ENCODE measurements at places on chromosomes 3 and 15.

- no peak for DNase-seq
Measured at GRCh38 chr3:8656240-8656639, 11.6 kb upstream of the SSUH2 start.

- no peak for DNase-seq
Measured at GRCh38 chr3:17352620-17353019, 389.8 kb downstream of the TBC1D5 start.

- DNase-seq, result no peak
Measured at GRCh38 chr3:126927401-126927750, 55.5 kb upstream of the PLXNA1 start.

DNA sequence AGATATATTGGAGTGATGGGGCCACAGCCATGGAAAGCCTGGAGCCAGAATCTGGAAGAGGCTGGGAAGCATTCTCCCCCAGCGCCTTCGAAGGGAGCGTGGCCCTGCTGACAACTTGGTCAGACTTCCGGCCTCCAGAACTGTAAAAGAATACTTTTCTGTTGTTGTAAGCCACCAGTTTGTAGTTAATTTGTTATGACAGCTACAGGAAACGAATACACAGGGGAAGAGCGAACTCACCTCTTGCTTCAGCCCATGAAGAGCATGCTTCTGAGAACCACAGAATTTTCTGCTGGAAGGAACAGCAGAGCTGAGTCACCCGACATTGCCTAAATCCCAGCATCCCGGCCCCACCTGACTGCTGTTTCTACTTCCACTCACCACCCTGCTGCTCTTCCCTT is 501.7 kb downstream of the SHQ1 start:
- DNase-seq, result no peak

- no peak for DNase-seq
Measured at GRCh38 chr15:33104212-33104611, 90.3 kb downstream of the FMN1 start.

GRCh38 chr3:196782511-196782910 is 42.9 kb downstream of the PAK2 start:
- no peak for DNase-seq

- DNase-seq, result no peak
Measured at GRCh38 chr3:133834621-133835417, 29.2 kb downstream of the SRPRB start.

DNA sequence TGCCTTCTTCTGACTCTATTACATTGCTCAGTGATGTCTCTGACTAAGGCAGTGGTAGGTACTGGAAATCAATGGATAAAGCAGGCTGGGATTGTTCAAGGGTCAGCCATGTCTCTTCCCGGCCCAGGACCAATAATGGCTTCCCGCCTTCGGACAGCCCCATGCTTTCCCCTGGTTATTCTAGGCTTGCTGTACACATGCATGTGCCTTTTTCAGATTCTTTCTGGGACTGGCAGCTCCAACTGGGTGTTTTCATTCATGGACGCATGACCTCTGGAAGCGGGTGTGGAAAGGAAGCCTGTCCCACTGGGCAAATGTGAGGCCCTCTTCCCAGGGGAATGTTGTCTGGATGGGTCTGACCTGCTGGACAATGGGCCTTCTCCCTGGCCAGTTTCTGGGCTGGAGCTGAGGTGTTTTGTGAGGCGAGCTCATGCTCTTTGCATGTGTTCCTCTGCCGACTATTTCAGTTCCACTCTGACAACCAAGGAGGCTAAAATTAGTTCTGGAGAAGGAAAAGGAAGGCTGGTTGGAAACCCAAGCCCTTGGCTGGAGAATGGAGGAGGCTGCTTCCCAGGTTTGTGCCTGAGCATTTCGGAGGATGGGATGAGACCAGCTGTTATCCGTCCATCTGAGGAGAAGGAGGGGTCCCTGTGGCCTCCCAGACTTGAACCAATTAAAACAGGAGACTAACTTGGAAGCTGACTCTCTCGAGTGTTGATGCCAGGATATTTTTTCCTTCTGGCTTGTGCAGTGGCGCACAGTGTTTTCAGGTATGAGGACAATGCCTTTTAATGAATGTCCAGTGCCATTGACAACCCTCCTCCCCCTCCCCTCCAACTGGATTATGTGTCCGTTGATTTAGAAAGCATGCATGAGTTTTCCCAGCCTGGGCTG is 6.9 kb downstream of the ACVR2B start:
- DNase-seq, result no peak

- no peak for DNase-seq
Measured at GRCh38 chr15:67914537-67915460, 75.0 kb upstream of the RNU6-1 start.

DNA sequence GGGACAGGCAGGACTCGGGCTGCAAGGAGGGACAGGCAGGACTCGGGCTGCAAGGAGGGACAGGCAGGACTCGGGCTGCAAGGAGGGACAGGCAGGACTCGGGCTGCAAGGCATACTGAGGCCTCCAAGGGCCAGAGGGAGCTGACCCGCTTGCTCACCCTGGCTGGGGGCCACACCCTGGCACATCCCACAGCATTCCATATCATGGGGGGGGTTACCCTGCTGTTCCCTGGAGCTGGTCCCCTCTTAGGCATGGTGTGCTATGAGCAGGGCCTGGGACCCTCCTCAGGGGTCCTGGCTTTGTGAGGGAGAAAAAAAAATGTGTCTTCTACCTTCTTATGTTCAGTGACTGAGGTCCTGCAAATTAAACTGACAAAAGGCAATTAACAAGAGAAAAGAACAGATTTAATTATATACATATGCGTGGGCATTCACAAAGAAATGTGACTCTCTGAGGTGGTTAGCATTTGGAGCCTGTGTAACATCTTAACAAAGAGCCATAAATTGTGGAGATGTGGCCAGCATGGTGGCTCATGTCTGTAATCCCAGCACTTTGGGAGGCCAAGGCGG is 97.6 kb upstream of the ALDH1A3 start:
- no peak for DNase-seq

GRCh38 chr3:51954105-51954504 is 1.1 kb upstream of the GPR62 start:
- DNase-seq, result no peak

DNA sequence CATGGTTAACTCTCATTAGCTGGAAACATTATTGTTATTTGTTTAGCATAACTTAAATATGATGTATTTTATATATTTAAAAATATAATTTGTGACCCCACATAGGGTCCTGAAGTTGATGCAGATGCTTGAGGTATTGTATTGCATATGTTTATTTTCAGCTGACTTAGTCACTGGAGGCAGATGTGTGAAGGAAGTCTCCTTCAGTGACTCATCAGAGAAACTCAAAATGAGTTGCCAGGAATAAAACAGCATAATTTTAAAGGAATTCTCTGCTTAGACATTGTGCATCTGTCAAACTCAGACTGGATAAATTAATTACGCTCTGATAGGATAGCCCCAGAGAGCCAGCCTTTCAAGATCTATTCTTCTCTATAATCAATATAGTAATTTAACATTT is 7.9 kb upstream of the OR4F6 start:
- no peak for DNase-seq

DNA sequence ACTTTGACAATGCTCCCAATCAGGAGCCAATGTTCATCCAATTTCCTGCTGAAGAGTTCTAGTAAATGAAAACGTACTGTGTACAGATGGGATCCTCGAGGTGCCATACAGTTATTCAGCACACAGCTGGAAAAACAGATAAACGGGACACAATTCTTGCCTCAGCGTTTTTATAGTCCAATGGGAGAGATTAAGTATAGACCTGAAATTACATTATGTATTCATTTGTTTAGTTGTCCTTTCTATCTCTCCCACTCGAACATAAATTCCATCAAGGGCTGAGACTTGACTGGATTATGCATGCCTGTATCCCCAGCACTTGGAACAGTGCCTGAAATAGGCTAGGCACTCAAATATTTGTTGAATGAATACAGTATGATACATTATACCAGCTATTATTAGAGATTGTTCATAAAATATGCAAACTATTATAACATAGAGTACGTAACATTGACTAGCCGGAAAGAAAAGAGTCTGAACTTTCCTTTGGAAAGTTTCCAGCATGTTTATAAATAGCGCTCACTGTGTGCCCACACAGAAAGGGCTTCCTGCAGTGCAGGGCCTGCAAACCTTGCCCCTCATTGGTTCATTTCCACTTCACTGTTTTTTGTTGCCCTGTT is 27.4 kb upstream of the SNTN start:
- no peak for DNase-seq

DNA sequence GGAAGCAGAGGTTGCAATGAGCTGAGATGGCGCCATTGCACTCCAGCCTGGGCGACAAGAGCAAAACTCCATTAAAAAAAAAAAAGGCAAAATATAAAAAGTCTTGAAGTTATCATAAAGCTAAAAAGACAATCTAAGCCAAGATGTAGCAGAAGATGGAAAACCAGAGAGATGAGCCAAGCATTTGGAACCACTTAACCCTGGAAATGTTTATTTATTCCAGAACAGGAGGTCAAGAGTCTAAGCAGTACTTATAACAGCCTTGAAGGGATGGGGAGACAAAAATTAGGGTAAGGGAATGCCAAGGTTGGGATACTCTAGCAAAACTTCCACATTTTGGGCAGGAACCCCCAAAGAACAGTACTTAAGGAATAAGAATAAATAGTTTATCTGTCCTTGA is 30.1 kb downstream of the FAIM start:
- no peak for DNase-seq

DNA sequence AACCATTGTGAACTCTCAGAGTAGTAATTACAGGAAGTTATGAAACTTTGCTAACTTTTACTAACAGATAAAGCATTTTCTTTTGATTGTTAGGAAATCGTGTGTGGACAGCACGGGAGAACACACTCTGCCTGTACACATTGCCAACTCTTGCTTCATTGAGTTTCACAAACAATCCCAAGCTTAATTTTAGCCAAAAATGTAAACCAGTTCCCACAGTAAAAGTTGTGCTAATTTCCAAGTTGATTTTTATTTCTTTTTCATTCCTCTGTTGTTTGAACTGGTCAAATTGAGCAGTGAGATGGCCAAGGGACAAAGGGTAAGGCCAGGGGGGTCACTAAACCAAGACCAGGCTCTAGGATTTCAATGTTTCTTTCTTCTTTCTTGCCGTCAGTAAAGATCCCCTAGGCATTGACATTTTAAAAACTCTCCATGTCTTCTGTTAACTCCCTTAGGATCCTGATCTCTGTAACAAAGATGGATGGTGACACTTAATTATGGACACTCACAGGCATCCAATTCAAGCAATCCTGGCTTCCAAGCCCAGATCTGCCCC is 414.9 kb downstream of the RBMS3 start:
- no peak for DNase-seq

GRCh38 chr3:34405159-34405558 is 606.7 kb downstream of the PDCD6IP start:
- no peak for DNase-seq

GRCh38 chr3:36991147-36991546 is 1.8 kb downstream of the EPM2AIP1 start:
- DNase-seq, result no peak

Measured in activated T-cell treated with anti-CD3 and anti-CD28 coated beads, Interleukin-2, amount 50 U/mL, for 1 hour (primary cell).